Panc1 (cell line): ENCODE measurements at places on chromosomes 6 and 20. TPM values are rescaled to one million over a fixed set of nuclear protein-coding genes. Genes with fewer than 3 reads are reported as not detected.

GRCh38 chr6:157322792-157323254 lies 496 bp downstream of the TMEM242 start:
- DNase-seq: no peak

DNA sequence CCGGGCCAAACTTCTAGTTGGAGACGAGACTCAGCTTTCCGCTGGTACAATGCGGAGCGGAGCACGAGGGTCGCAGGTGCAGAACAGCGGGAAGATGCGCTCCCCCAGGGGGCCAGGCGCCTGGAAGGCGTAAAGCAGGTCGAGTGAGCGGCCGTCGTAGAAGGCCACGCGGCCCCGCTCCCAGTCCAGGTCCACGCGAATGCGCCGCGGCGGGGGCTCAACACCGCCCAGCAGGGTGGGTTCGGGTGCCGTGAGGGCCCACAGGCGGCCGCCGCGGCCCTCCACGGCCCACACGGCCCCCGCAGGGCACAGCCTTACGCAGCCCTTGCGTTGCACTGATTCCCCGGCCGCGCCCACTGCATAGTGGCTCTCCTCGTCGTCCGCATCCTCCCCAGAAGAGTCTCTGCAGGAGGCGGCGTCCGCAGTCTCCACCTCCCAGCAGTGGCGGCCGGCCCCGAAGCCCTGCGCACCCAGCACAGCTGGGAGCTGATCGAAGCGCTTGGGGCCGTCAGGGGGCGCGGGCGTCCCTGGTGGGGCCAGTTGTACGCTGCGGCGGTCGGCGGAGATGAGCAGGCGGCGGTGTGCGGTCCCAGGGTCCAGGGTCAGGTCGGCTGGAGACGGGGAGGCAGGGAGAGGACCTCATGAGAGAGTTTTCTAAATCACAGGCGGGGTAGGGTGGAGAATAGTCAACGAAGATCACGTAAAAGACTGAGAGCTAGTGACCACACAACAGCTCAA lies 4.3 kb downstream of the PPP1R11 start:
- DNase-seq: no peak

TP53TG5 gene
- total RNA-seq: not detected

- DNase-seq: no peak
Observed at GRCh38 chr6:159298840-159299239, 129.6 kb downstream of the FNDC1 start.

GRCh38 chr6:119966484-119966883 lies 616.9 kb upstream of the MAN1A1 start:
- no peak for DNase-seq

OXT gene
- not detected for total RNA-seq

DNA sequence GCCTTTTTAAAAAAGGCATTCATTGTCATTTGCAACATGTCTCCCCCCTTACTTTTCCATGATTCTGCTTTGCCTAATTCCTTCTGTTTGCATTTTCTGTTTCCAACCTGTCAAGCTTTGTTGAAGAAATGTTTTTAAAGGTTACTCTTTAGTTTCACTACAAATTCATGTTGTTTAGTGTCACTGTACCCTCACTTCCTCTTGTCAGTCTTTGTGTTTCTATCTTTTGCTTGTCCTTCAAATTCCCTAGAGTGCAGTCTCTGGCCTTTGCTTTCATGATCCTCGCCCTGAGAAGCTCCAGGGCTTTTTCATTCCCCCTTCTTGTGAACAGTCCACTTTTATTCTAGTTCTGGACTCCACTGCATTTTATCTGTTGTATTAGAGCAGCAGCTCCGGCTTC lies 90.6 kb downstream of the MAP3K4 start:
- DNase-seq: no peak

GRCh38 chr6:53461696-53462095 lies 83.2 kb downstream of the GCLC start:
- DNase-seq: no peak

DNA sequence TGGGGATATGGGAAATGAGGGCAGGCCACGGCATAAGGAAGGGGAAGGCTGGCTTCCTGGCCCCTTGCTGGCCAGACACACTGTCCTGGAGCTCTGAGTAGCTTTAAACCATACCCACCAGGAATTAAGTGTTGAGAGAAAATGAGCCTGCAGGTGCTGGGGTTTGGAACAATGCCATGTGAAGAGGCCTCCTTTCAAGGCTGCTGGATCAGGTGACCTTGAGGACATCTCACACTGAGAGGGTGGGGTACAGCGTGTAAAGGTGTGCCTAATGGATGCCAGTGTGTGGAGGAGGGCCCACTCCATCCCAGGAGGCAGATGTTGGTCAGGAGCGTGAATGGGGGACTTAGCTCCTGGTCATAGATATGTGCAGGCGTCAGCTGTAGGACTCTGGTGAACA lies 74.8 kb upstream of the MLN start:
- no peak for DNase-seq

RAB44 gene
- total RNA-seq: not detected

DAAM2 gene
- total RNA-seq: not detected

GNAS-AS1 gene
- total RNA-seq: not detected

GTPBP2 gene
- total RNA-seq: 59.4 TPM

ULBP1 gene
- 3.1 TPM for total RNA-seq
